ENCODE measurements at places on chromosomes 6 and 20. TPM values are rescaled to one million over a fixed set of nuclear protein-coding genes. Genes with fewer than 3 reads are reported as not detected.

The BPIFA1 gene
- not detected for total RNA-seq

GRCh38 chr20:588476-588875 lies 21.6 kb downstream of the TCF15 start:
- peak overlapping the region; percentile 63 for H3K27ac ChIP-seq
- H3K4me3 ChIP-seq: no peak overlapping the region
- peaks cover 28% of the 10 kb centered on the region for H3K4me1 ChIP-seq
- no peaks in the 10 kb centered on the region for H3K36me3 ChIP-seq
- no peak for DNase-seq
- H3K27me3 ChIP-seq: no peaks in the 10 kb centered on the region

The BTN1A1 gene
- not detected for total RNA-seq

GRCh38 chr6:158068893-158069799 lies 87.5 kb downstream of the SYNJ2 start:
- H3K36me3 ChIP-seq: peaks cover 53% of the 10 kb centered on the region
- peak overlapping the region; percentile 56 for H3K27ac ChIP-seq
- H3K4me1 ChIP-seq: peaks cover 5% of the 10 kb centered on the region
- DNase-seq: no peak
- no peak overlapping the region for H3K4me3 ChIP-seq

The UNC5CL gene
- total RNA-seq: 0.50 TPM
